ENCODE measurements at places on chromosomes 4 and X.

DNA sequence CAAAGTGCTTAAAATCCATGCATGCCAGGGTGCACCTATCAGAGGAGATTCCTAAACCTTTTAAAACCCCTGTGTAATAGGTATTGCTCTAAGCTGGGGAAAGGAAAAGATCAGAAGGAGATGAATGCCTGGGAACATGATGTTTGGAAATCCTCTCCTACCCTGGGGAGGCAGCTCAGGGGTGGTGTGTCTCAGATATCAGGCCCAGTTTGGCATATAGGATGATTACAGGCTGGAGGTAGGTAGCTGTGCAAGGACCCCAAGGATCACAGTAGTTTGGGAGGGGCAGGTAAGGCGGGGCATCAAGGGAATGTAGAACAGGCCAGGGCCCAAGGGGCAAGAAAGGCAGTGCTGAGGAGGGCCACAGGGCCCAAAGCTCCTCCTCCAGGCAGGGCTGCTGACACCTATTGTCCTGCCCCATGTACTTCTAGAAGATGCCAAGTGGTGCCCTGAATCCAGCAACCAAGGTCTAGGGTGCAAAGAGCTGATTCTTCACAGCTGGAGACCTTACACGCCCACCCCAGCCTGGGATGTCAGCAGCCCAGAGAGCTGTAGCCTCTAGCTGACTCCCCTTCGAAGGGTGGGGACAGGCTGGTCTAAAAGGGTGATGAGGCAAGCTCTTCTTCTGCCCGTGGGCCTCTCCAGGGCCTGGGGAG is 17.6 kb downstream of the SASH3 start:
- no peak for DNase-seq

GRCh38 chrX:104281564-104281963 is 26.8 kb upstream of the ESX1 start:
- no peak for DNase-seq

DNA sequence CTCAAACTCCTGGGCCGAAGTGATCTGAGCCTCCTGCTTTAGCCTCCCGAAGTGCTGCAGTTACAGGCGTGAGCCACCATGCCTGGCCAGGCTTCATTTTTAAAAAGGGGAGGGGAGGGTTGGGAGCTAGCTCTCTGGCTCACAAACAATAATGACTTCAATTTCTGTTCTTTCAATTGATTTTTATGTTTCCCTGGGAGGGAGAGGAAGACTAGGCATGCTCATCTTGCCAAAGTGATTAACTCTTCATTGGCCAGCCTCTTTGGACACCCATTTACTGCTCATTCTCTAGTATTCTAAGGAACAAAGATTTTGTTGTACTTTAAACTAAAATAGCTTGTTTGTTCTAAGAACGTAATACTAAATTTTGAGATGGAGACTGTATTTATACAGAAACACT is 43.4 kb upstream of the TRIM2 start:
- DNase-seq: peak; percentile 55

- DNase-seq: no peak
Measured at GRCh38 chr4:41189666-41190065, 24.7 kb downstream of the APBB2 start.

- DNase-seq: peak; percentile 53
Measured at GRCh38 chr4:112860830-112861690, 188.4 kb upstream of the ANK2 start.

DNA sequence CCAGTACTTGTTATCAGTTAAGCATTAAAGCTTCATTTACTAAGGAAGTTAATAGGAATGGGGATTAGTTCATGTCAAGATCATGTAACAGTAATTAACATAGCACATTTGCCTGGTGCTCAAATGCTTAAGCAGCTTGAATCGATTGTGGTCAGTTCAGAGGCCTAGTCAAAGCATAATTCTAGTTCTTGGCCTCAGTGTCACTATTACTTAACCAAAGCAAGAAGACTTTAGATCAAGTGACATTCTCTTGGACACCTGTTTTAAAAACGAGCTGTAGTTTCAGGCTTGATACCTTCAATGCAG is 115.2 kb upstream of the BMPR1B start:
- no peak for DNase-seq

DNA sequence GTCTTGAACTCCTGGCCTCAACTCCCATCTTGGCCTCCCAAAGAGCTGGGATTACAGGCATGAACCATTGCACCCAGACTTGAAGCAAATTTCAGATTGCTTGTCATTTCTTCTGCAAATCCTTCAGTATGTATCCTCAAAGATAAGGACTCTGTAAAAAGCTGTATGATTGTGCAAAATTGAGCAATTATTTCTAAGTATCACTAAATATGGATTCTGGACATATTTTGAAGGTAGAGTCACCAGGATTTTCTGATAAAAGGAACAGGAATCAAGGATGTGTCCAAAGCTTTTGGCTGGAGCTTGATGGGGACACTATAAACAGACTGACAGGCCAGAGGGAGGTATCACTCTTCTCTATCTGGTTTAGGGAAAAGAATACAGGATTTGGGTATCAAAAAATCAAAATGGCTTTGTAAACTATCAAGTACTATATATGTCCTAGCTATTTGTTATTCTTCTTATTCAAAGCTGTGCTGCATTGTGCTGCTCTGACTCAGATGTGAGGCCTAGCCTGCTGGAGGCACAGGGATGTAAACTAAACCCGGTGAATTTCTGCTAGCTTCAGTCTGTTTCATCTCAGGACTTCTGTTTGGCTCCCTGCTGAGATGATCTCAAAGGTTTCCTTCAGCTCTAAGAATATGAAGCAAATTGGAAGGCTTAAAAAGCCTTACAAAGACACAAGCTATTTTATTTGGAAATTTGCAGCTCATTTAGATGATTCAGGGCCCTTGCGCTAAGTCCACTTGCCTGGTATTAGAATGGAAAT is 8.3 kb downstream of the RPS4X start:
- DNase-seq: no peak

DNA sequence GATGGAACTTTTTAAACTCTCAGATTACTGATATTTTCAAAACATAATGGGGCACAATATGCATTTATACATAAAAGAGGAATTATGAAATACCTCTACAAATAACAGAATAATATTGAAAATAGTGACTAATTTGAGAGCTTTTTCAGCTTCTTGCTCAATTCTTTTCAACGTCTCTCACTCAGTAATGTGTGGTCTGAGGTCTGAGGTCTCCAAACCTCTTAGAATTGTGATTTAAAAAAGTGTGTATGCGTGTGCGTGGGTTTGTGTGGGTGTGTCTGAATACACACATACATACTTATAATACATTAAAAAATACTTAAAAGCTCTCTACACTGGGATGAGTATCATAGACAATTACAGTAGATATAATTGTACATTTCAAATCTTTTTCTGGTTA is 7.9 kb downstream of the NDNF start:
- no peak for DNase-seq

DNA sequence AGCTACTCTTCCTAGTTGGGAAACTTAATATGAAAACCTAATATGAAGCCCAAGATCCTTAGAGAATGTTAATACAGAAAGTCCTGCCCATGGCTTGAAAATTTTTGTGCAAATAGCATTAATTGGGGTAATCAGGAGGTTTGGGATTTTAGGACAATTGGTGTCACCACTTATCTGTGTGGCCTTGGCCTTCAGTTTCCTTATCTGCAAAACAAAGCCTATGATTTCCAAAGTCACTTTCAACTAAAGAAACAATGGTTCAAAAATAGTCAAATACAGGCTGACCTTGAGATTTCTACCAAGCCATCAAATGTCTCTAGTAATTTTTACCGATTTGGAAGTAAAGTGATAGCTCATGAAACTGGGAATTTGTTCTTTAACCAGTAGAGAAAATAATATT is 40.2 kb upstream of the FAM9C start:
- no peak for DNase-seq

DNA sequence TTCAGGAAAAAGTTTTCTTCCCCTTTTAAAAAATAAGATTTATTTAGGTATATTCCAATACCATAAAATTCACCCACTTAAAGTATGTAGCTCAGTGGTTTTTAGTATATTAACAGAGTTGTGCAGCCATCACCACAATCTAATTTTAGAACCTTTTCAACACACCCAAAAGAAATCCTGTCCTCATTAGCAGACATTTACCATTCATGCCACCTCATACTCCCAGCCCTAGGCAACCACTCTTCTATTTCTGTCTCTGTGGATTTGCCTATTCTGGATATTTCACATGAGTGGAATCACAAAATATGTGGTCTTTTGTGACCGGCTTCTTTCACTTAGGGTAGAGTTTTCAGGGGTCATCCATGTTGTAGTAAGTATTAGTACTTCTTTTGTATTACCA is 7.4 kb downstream of the ZNF81 start:
- DNase-seq: no peak

GRCh38 chr4:26220696-26221095 is 100.1 kb upstream of the RBPJ start:
- no peak for DNase-seq

GRCh38 chr4:182955411-182955810 is 38.2 kb upstream of the DCTD start:
- DNase-seq: no peak

DNA sequence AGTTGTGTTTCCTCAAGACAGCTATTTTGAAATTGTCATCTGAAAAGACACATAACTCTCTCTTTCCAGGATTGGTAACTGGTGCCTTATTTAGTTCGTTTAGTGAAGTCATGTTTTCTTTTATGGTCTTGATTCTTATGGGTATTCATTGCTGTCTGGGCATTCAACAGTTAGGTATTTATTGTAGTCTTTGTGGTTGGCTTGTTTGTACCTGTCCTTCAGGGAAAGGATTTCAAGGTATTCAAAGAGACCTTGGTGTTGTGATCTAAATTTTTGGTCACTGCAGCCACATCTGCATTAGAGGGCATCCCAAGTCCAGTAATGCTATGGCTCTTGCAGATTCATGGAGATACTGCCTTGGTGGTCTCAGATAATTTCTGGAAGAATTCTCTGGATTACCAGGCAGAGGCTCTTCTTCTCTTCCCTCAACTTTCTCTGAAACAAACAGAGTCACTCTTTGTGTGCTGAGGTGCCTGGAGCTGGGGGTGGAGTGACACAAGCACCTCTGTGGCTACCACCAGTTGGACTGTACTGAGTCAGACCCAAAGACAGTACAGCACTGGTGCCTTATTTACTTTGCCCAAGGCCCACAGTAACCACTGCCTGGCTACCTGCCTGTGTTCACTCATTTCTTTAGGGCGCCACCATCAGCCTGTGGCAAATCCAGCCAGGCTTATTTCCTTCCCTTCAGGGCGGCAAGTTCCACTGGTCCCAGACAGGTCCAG is 620.4 kb downstream of the KCNIP4 start:
- no peak for DNase-seq

- peak; percentile 73 for DNase-seq
Measured at GRCh38 chr4:7539659-7540058, 104.9 kb upstream of the PSAPL1 start.

DNA sequence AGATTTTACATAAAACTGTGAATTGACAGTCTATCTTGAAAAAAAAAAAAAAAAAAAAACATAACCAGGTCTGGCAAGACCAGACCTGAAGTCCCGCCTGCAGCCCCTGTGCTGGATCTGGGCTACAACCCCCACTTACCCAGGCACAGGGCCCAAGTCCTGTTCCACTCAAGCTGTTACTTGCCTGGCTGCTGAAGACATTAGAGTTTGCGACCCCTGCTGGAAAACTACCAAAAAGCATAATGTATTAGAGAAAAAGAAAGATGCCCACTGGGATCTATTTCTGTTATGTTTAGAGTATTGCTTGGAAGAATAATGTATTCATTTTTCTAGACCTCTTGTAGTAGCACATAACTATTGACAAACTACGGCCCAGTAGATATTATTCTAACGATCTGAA is 4.7 kb downstream of the HS3ST1 start:
- DNase-seq: no peak

DNA sequence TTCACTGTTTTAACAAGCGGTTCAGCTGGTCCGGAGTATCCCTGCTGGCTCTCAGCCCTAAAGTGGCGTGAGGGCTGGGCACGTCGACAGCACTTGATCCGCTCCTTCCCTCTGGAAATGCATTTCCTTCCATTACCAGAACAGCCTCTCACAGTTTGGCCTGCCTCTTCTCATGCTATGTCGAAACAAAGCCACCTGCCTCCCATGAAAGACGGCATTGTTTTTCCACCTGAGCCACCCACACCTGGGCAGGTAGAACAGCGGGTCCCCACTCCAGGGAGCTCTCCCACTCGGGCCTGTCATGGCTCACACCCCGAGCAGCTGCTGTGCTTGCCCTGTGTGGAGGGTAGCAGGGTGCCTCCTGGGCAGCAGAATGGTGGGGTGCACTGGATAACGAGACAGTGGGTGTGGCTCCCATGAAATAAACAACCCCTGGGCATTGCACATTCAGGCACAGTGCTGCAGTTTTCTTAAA is 86.2 kb downstream of the FHDC1 start:
- DNase-seq: no peak

GRCh38 chr4:183873409-183874185 is 31.5 kb upstream of the STOX2 start:
- no peak for DNase-seq

GRCh38 chr4:55928846-55929245 is 19.9 kb upstream of the CEP135 start:
- no peak for DNase-seq

DNA sequence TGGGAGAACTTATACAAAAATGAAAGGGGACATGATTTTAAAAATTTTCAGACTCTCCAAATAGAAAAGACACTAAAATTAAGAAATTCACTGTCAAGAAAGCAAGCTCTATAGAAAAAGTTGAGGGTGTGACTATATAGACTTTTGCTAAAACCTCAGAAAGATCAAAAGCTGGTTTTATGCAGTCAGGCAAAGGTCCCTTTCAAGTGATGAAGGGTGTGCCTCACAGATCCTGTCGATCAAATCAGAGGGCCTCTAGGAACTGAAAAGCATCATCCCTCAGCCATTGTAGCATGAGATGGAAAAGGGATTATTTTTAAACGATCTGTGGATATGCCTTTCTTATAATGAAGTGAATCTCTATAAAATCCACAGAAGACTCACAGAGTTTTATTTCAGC is 116.5 kb downstream of the FAM13A start:
- no peak for DNase-seq

GRCh38 chrX:149871940-149872339 is 9.0 kb upstream of the MAGEA8 start:
- DNase-seq: peak; percentile 38

- DNase-seq: no peak
Measured at GRCh38 chr4:155819066-155819465, 47.0 kb downstream of the ASIC5 start.

GRCh38 chr4:81422595-81422994 is 49.1 kb downstream of the RASGEF1B start:
- no peak for DNase-seq

DNA sequence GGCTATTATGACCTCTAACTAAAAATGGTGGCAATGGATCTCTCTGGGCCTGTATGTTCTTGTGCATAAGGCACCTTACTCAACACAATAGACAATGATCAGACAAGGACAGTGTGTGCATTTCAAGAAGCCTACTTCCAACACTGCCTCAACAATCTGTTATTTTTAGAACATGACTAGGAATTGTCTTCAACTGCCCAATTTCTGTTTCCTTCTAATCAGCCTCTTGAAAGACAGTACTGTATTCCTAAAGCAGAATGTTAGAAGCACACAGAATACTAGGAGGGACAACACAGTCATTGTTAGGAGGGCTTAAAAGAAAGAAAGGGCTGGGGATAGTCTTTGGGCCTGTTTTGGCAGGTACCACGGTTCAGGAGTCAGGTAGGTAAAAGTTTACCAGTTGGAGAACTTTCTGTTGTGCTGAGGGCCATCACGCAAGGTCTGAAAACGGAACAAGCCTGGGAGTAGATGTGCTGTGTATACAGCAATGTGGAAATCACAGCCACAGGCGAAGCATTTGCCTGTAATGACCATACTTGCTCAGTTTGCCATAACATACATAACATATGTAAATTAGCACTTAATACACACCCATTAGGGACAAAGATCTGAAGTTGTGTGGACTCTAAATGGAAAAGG is 100.8 kb upstream of the ATXN3L start:
- DNase-seq: no peak

- DNase-seq: no peak
Measured at GRCh38 chrX:139052461-139052860, 340.9 kb upstream of the FGF13 start.
